ENCODE measurements at places on chromosomes 1 and 21. TPM values are rescaled to one million over a fixed set of nuclear protein-coding genes. Genes with fewer than 3 reads are reported as not detected.

DNA sequence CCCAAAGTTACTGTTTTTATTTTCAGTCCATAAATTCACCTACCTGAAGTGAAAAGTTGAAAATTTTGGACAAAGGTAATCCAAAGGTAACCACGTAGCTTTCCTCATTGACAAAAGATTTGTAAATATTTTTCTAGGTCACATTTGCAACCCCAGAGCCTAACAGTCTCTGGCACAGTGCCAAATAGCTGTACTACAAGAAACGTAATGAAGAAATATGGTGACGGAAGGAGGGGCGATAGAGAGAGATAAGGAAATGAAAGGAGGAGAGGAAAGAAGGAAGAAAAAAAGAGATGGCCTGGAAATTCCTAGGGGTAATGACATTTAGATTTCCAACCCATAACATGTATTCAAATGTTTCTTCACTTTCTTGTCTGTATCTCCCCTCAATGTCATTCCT is 159.4 kb downstream of the BARHL2 start:
- H3K36me3 ChIP-seq: no peaks in the 10 kb centered on the region
- H3K4me1 ChIP-seq: peaks cover 3% of the 10 kb centered on the region
- peaks cover 16% of the 10 kb centered on the region for H3K27me3 ChIP-seq
- no peak for DNase-seq
- H3K27ac ChIP-seq: no peak overlapping the region
- H3K4me3 ChIP-seq: no peak overlapping the region

GRCh38 chr21:37732927-37733326 is 183.3 kb downstream of the KCNJ6 start:
- H3K36me3 ChIP-seq: no peaks in the 10 kb centered on the region
- no peaks in the 10 kb centered on the region for H3K4me1 ChIP-seq
- H3K27me3 ChIP-seq: peaks cover 14% of the 10 kb centered on the region
- no peak overlapping the region for H3K4me3 ChIP-seq
- no peak for DNase-seq

CR1 gene
- total RNA-seq: 0.02 TPM

GRCh38 chr1:153678519-153679336 is at the start of gene NPR1:
NPR1 (plus strand) TSS chr1:153678688; CDS start chr1:153679109, 421 bp downstream.
- peaks cover 45% of the 10 kb centered on the region for H3K27me3 ChIP-seq
- no peak within 1 kb of the TSS for H3K27ac ChIP-seq
- DNase-seq: peak; percentile 54
- peaks cover 19% of the 10 kb centered on the region for H3K4me1 ChIP-seq
- H3K4me3 ChIP-seq: peak within 1 kb of the TSS; percentile 64

DNA sequence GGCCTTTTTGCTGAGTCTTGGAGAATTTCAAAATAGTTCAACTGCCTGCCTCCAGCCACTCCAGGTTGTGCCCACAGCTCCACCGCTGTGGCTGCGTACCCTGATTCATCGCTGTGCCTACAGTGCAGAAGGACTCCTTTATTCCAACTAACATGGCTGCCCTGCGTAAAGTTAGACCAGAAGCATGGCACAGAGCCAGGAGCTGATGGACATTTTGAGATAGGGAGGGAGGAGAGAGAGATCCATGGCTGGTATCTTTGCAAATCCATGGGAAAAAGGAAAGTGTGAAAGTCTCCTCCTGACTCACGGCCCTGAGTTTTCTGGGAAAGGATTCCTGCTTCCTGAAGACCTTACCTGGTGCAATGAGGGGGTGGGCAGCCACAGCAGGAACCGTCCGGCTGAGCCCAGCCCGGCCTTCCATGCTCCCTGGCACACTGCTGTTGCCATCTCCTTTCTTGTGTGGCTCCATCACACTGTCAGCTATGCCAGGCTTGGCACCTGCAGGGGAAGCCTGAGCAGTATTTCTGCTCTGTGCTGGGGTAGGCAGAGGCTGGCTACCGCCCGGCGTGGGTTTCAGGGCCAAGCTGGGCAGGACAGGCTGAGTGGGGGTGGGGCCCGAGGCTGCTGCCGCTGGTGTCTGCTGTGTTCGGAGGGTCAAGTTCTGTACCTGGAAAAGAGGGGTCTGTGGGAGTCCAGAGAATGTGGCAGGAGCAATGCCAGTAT is 46.0 kb upstream of the A3GALT2 start:
- DNase-seq: no peak
- H3K27ac ChIP-seq: no peak overlapping the region
- no peaks in the 10 kb centered on the region for H3K27me3 ChIP-seq
- no peak overlapping the region for H3K4me3 ChIP-seq
- peaks cover 2% of the 10 kb centered on the region for H3K4me1 ChIP-seq

DNA sequence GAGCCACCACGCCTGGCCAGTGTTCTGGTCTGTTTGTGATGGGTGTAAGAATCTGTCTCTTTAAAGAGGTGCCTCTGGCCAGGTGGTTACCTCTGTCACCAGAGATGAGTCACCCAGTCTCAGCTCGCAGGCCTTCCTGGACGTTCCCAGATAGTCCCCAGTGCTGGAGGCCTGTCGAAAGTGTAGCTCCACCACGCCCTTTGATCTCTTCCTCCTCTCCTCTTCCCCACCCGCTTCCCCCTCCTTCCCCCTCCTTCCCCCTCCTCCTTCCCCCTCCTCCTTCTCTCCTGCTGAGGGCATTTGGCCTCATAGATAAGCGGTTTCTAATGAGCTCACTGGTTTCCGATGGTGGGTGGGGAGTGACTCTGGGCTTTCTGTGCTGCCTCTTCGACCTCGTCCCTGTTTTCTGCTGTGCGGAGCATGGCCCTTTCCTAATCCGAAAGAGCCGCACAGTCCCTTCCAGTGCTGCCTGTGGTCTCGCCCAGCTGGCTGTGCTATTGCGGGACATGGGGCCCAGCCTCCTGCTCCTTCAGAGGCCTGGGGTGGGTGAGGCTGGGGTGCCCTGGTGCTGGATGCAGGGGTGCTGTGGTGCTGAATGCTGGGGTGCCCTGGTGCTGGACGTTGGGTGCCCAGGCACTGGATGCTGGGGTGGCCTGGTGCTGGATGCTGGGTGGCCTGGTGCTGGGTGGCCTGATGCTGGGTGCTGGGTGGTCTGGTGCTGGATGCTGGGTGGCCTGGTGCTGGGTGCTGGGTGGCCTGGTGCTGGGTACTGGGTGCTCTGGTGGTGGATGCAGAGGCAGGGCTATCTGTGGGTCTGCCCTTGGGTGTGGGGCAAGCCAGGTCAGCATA is 19.2 kb downstream of the AGPAT3 start:
- H3K27me3 ChIP-seq: no peaks in the 10 kb centered on the region
- no peak overlapping the region for H3K4me3 ChIP-seq
- peak; percentile 57 for DNase-seq
- peaks cover 10% of the 10 kb centered on the region for H3K36me3 ChIP-seq
- peak overlapping the region; percentile 75 for H3K27ac ChIP-seq

GRCh38 chr21:29232530-29233255 is 66.0 kb upstream of the BACH1 start:
- no peak overlapping the region for H3K4me3 ChIP-seq
- peaks cover 5% of the 10 kb centered on the region for H3K27me3 ChIP-seq
- DNase-seq: no peak
- H3K4me1 ChIP-seq: peaks cover 49% of the 10 kb centered on the region

MECR gene
- 43.1 TPM for total RNA-seq

- no peak for DNase-seq
- peaks cover 6% of the 10 kb centered on the region for H3K4me1 ChIP-seq
- no peak overlapping the region for H3K4me3 ChIP-seq
These were observed 12.6 kb downstream of the AGTRAP start for GRCh38 chr1:11748294-11749202.

DNA sequence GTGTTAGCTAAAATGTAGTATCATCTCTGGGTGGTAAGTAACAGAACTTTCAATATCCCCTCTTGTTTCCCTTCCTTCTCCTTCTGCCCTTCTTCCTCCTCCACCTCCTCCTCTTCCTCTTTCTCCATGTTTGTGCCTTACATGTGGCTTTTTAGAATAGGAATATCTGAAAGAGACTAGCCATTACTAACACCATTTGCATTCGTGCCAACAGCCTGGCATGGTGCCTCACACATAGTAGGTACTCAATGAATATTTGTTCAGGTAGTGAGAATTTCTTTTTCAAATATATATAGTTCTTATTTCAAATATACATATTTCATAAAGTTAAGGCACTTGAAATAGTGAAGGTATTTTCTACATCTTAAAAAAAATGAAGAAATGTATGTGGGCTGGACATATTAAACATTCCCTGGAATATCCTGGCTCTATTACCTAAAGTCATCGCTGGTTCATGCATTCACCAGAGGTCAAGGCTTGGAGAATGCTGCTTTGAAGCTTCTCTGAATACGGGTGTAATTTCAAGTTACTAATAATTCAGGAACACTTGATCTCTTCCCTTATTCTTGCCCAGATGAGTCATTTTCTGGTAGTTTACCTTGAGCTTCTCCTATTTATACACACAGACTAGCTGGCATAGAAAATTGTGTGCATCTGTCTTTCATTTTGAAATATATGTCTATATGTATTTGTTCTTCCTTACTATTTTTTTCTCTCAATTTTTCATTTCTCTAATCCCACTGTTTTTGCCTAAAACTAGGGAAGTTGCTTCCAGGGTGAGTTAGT is 319.4 kb downstream of the TGFB2 start:
- H3K4me3 ChIP-seq: no peak overlapping the region
- H3K27ac ChIP-seq: no peak overlapping the region
- no peaks in the 10 kb centered on the region for H3K27me3 ChIP-seq
- no peaks in the 10 kb centered on the region for H3K36me3 ChIP-seq
- no peak for DNase-seq

- H3K4me1 ChIP-seq: no peaks in the 10 kb centered on the region
- no peaks in the 10 kb centered on the region for H3K27me3 ChIP-seq
These were observed 10.3 kb downstream of the DENND4B start for GRCh38 chr1:153936011-153936802.

GRCh38 chr1:16324456-16324890 is 27.8 kb downstream of the FBXO42 start:
- H3K27ac ChIP-seq: no peak overlapping the region
- no peak overlapping the region for H3K4me3 ChIP-seq
- H3K36me3 ChIP-seq: peaks cover 5% of the 10 kb centered on the region
- H3K4me1 ChIP-seq: peaks cover 11% of the 10 kb centered on the region
- DNase-seq: no peak
- H3K27me3 ChIP-seq: no peaks in the 10 kb centered on the region

GRCh38 chr1:87170157-87170556 is 158.5 kb upstream of the LMO4 start:
- DNase-seq: no peak
- no peaks in the 10 kb centered on the region for H3K4me1 ChIP-seq
- H3K36me3 ChIP-seq: no peaks in the 10 kb centered on the region
- H3K4me3 ChIP-seq: no peak overlapping the region
- H3K27ac ChIP-seq: no peak overlapping the region

PCNX2 gene
- 14.7 TPM for total RNA-seq

OR2L5 gene
- not detected for total RNA-seq

SMCP gene
- total RNA-seq: not detected

- H3K36me3 ChIP-seq: peaks cover 10% of the 10 kb centered on the region
- H3K4me3 ChIP-seq: no peak overlapping the region
- no peak for DNase-seq
These were observed 70.9 kb downstream of the TCP10L start for GRCh38 chr21:32514275-32515055.

DNA sequence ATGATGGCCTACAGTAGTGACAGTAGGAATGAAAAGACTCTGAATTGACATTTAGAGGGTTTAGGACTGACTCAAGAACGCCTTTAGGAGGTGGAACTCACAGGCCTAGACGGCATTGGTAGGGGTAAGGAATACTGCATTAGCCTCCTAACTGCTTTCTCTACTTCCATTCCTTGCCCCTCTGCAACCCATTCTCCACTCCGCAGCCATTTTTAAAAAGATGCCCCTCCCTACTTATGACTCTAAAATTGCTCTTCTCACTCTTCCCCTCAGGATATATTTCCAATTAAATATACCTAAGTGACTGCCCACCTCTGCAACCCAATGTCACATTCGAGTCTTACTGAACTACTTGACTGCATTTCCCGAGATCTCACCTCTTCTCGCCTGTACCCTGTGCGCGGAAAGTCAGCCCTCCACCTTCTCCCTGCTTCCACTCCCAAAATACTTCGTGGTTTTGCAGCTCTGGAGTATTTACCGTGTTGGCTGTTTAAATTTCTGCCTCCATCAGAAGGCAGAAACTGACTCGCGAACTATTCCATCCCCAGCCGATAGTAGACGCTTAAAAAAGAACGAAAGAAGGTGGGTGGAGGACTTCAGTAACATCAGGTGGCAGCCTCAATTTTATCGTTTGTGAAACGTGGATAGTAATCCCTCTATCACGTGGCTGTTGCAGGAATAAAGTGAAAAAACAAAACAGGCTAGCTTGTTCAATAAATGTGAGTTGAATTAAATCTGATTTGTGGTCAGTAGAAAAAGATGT is 1.1 kb upstream of the YBX1 start:
- peak; percentile 27 for DNase-seq
- H3K27me3 ChIP-seq: no peaks in the 10 kb centered on the region
- H3K4me1 ChIP-seq: peaks cover 33% of the 10 kb centered on the region
- H3K4me3 ChIP-seq: peak overlapping the region; percentile 85

- H3K4me3 ChIP-seq: no peak overlapping the region
- peaks cover 2% of the 10 kb centered on the region for H3K27me3 ChIP-seq
- peak overlapping the region; percentile 4 for H3K27ac ChIP-seq
- H3K4me1 ChIP-seq: peaks cover 11% of the 10 kb centered on the region
- no peaks in the 10 kb centered on the region for H3K36me3 ChIP-seq
These were observed 9.1 kb downstream of the RHBDL2 start for GRCh38 chr1:38932571-38932970.

DNA sequence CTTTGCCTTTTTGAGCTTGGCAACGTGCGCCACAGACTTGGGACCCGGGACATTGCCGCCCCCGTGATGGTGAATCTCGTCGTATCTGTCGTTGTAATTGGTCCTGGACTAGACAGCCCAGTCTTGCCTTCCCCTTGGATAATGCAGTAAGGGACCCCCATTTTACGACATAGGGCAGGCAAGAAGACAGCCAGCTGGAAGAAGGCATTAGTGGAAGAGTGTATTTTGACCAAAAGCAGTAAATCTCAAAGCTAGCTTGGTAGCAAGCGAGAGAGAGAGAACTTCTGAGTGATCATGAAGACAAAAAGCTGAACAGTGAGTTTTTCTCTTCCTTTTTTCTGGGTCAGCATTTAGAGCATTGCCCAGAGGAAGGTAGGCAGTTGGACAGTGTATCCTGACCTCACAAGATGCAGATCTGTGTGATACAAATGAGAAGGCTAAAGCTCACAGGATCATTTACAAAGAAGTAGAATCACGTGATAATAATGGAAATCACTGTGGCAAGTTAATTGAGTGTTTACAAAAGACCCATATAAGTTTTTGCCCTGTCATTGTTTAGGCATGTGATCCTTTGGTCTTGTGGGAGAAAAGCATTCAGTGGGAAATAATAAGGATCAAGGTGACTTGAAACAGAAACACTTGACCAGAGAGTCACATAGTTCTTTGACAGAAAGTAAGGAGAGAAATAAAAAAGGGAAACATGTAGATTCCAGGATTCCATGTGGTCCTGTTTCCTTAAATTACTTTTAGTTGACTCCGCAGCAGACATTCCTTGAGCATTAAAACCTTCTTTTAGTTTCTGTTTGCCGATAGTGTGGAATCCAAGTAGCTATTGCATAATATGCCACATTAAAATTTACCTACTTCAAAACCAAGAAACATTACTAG is 66.3 kb downstream of the CNST start:
- H3K27me3 ChIP-seq: no peaks in the 10 kb centered on the region
- peaks cover 26% of the 10 kb centered on the region for H3K36me3 ChIP-seq
- no peak overlapping the region for H3K4me3 ChIP-seq
- H3K27ac ChIP-seq: peak overlapping the region; percentile 31
- no peak for DNase-seq

GRCh38 chr1:64155278-64155677 is 48.1 kb upstream of the UBE2U start:
- H3K27me3 ChIP-seq: peaks cover 7% of the 10 kb centered on the region
- H3K4me3 ChIP-seq: no peak overlapping the region
- DNase-seq: no peak
- H3K4me1 ChIP-seq: no peaks in the 10 kb centered on the region
- no peaks in the 10 kb centered on the region for H3K36me3 ChIP-seq
